Dorsolateral prefrontal cortex (tissue), 122 donors: ENCODE measurements at places on chromosomes 5 and 9.

DNA sequence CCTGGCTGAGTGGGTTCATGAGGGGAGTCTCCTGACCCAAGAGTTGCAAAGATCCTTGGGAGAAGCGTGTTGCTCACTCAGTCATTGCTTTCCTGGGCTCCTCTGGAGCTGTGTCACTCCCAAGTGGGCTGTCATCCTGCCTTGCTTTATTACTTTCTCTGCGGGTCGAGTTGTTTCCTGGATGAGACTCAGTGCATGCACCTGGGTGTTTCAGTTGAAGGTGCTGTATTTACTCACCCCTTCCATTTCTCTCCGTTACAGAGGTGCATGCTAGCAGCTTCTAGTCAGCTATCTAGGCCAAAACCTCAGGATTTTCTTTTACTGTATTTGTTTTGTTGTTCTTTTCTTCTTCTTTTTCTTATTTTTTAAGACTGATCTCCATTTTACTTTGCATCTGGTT, 785.5 kb upstream of the EDIL3 start:
- no peak for DNase-seq

DNA sequence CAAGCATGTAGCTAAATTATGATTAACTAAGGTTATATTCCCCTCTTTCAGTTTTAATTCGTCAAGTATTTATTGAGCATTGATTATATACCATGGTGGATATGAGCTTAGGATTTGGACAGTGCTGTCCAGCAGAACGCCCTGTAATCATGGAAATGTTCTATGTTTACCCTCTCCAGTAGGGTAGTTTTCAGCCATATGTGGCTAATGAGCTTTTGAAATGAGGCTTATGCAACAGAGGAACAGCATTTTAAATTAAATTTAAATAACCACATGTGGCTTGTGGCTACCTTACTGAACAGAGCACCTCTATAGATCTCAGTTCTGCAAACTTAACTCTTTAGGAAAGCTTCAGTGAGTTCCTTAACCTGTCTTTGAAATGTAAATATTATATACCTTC, 59.1 kb downstream of the JMY start:
- no peak for DNase-seq

DNA sequence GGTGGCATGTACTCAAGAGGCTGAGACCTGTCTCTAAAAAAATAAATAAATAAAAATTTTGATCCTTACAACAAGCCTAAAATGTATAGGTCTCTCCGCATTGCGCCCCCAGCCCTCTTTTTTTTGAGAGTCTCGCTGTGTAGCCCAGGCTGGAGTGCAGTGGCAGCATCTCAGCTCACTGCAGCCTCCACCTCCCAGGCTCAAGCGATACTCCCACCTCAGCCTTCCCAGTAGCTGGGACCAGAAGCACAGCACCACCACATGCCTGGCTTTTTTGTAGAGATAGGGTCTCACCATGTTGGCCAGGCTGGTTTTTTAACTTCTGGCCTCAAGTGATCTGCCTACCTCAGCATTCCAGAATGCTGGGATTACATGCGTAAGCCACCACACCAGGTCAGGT, 2.2 kb upstream of the GARIN3 start:
- no peak for DNase-seq

- no peak for DNase-seq
These were observed 75.7 kb downstream of the MED10 start for GRCh38 chr5:6302684-6303083.

- DNase-seq, result no peak
These were observed 47.3 kb downstream of the MTRR start for GRCh38 chr5:7916171-7916804.

DNA sequence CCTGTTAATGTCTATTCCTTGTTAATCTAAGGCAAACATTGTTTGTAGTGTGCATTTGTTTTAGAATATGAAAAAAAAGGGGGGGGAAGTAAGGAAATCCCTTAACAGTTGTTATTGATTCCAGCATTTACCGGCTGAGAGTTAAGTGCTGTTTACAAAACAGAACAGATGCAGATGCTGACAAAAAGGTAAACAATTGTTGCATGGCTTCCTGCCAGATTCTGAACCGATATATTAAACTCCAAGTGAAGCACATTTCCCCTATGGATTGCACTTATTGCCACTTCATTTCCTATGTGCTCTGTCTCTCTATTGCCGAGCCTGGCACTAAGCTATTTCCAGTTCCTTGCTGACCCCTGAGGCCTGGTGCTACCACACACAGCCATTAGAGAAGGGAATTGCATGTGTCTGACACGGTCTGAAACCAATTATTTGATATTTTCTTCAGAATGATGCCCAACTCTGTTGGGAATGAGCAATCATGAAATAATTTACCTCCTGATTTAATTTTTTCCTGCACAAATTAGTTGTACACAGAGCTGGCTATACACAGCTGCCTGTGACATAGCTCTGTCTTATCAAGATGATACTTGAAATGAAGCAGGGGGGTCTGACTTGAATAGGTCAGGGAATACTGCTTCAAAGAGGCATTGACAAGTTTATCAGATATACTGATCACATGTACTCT, 109.8 kb downstream of the KIAA0825 start:
- DNase-seq, result no peak

- DNase-seq, result no peak
These were observed 73.5 kb downstream of the CHSY3 start for GRCh38 chr5:129977810-129978209.

DNA sequence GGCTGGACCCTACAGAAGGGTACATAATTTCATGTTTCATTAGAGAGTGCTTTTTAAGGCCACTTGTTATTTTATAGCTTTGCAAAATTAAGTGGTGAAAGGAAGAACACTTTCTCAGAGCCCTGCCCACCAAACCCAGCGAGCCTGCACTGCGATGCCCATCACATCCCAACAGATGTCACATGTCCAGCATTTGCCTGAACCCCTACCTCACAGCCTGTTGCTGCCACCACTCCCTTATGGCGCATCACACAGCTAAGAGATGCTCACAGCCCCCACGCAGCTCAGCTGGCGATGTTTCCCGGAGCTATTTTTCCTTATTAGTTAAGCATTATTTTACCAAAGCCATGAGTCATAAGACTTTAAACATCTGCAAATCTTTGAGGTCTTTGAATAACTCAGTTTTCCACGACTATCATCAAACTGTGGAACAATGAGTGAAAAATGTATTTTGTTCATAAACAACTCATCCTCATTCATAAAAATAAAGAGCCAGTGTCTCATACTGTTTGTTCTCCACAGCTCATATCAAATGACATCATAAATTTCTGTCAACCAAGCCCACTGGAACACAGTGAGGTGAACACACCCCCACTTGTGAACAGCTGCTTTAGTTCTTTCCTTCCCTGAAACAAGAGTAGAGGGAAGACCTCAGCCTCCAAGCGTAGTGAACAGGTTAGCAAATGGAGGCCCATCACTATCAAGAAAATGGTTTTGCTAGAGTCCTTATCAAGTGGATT, 104.9 kb downstream of the SYK start:
- no peak for DNase-seq

GRCh38 chr5:140565780-140566095, 1.1 kb downstream of the SLC35A4 start:
- DNase-seq, result no peak

GRCh38 chr9:21970800-21971640, 23.2 kb downstream of the CDKN2A start:
- no peak for DNase-seq

GRCh38 chr5:115050866-115051265, 118.8 kb downstream of the TRIM36 start:
- no peak for DNase-seq

DNA sequence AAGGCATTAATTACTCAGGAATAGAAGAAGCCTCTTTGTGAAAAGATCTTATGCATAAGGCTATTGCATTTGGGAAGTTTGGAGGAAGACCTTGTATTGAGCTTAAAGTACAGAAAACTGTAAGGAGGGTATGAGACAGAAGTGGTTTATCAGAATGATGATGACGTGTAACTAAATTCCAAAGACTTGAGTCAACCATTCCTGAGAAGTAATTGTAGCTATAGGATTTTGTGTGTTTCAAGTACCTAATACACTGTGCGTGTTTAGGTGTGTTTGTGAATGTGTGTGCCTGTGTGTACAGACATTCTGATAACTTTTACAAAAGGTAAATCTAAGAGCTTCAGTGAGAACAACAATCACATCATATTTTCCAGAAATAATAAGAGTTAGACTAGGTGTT, 46.5 kb upstream of the IRX2 start:
- no peak for DNase-seq

GRCh38 chr9:136389396-136389795, 10.6 kb downstream of the SNAPC4 start:
- DNase-seq, result no peak

DNA sequence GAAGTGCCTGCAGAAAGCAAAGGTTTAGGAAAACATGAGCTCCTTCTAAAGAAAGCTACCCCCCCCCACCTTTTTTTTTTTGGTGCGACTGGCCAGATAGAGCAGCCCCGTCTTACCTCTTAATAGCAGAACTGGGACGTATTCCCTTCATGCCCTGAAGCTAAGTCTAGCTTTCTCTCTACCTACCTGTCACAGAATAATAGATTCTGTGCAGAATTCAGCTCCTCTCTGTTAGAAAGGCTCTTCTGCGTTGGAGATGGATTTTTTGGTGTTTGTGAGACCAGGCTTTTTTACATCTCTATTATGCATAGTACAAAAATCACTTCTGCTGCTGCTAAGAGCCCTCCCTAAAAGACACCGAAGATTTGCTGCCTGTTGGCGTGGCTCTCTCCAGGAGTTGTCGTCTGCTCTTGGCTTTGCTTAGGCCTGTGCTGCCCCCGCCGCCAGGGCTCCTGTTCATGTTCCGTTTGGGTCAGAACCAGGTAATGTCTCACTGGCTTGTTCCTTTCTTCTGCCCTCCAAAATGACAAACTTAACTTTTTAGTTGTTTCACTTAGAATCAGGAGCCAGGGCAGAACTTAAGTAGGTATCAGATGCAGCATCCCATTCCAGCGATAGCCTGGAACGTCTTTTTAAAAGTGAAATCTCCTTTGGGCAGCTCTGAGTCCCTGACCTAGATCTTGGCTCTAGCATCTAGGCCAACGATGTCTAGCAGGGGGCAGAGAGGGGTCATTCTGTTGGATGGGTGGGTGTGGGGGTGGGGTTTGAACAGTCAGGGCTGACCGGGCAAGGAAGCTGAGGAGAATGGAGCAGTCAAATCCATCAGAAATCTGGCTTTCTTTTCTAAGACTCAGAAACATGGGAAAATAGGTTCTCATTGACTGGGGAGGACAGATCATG, 2.5 kb downstream of the TRIO start:
- no peak for DNase-seq

DNA sequence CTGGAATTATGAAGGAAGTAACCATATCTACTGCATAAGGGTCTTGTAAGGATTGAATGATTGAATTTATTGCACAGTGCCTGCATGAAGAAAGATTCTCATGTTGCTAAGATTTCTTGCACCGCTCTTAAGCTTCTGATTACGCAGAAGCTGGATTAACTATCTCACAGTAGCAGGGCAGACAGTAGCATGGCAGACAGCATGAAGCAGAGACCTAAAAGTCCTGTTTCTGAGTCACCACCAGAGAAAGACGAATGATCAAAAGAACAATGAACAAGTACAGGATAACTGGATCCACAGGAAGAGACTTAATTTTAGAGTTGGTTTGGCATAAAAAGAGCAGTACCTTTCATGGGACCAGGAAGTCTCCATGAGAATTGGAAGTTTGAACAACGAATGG, 142.4 kb downstream of the MAPKAP1 start:
- no peak for DNase-seq

- no peak for DNase-seq
These were observed 45.9 kb upstream of the NRARP start for GRCh38 chr9:137347928-137348327.

- no peak for DNase-seq
These were observed 277.4 kb downstream of the SLCO4C1 start for GRCh38 chr5:102018690-102019089.

- no peak for DNase-seq
These were observed 127.3 kb downstream of the ZNF608 start for GRCh38 chr5:124619121-124619520.

GRCh38 chr9:2718001-2718697, 839 bp downstream of the KCNV2 start:
- DNase-seq, result no peak

- DNase-seq, result no peak
These were observed 10.2 kb downstream of the DCANP1 start for GRCh38 chr5:135436951-135437418.

GRCh38 chr9:89243296-89244061, 64.9 kb upstream of the SHC3 start:
- DNase-seq, result no peak

- DNase-seq, result no peak
These were observed 6.9 kb upstream of the TRMT10B start for GRCh38 chr9:37746448-37747270.

DNA sequence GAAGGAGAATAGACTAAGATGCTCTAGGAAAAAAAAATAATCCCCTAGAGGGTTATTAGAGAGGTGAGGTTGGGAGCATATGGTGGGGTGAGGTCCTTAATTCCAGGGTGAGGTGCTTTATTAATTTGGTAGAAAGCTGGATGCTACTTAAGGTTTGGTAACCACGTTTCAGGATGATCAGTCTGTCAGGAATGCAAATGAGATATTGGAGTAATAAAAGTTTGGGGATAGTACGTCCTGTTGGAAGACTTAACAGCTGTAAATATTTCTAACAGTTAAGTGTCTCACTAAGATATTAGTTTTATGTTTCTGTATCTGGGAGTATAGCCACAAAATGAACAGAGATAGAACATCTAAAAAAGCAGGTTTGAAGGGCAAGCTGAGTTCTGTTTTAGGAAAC, 578.9 kb downstream of the CETN3 start:
- no peak for DNase-seq
